ENCODE measurements at places on chromosomes 3 and 15.

DNA sequence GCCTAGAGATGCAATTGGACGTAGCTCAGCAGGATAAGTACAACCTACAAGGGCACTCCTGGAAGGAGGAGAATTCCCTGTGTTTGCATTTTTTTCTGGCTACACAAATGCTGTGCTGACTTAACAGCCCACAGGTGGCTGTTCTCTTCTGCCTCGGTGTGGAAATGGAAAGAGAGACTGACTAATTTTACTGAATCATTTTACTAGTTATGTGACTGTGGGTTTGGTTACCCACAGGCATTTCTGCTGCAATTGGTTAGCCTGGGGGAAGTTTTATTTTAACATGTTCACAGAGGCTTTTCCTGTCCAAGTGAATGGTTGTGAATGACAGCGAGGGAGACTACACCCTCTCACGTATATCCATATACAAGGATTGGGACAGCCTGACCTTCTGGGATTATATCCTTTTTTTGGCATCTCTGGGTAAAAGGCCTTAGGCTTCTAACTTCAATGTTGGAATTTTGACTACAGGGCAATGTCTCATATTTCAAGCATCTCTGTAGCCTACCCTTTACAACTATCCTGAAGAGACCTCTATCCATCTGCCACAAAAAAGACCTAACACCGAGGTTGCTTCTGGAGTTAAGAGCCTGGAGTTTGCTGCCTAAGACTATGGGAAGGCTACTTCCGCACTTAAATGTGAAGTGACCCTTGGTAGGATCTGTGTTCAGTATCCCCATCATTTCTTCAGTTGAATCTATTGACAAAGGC, 67.2 kb upstream of the TP63 start:
- no peak for DNase-seq

- no peak for DNase-seq
Observed at GRCh38 chr3:18891641-18892040, 256.7 kb upstream of the KCNH8 start.

- no peak for DNase-seq
Observed at GRCh38 chr15:55402707-55403106, 5.5 kb downstream of the CCPG1 start.

- no peak for DNase-seq
Observed at GRCh38 chr15:83077491-83078230, 10.6 kb upstream of the BTBD1 start.

- no peak for DNase-seq
Observed at GRCh38 chr3:11570789-11571495, 72.8 kb downstream of the VGLL4 start.

- no peak for DNase-seq
Observed at GRCh38 chr3:169641167-169641566, 22.3 kb downstream of the MECOM start.

- no peak for DNase-seq
Observed at GRCh38 chr3:131174752-131175151, 148.1 kb downstream of the NEK11 start.

- no peak for DNase-seq
Observed at GRCh38 chr3:10453431-10454163, 51.8 kb downstream of the ATP2B2 start.

GRCh38 chr3:138861798-138862197, 27.1 kb upstream of the PIK3CB start:
- DNase-seq: no peak

- no peak for DNase-seq
Observed at GRCh38 chr15:59051873-59052861, 52.8 kb upstream of the CCNB2 start.

Data from 8988T (cell line).